ENCODE measurements at places on chromosomes 12 and 14.

DNA sequence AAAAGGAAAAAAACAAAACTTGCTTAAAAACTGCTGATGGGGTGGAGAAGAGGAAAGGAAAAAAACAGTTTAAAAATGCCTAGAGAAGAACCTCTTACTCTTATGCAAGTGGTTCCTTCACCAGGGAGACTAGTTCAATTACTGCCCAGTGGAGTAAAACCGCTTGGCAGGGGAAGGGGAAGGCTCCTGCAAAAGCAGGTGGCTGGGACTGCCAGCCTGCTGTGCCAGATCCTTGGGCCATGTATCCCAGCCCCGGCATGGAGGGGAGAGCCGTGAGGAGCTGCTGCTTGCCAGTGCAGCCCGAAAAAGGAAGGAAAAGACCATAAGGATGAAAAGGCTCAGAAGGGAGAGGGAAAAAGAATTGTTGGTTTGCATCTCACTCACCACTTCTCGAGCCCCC lies 123.0 kb downstream of the FSCB start:
- DNase-seq = no peak

DNA sequence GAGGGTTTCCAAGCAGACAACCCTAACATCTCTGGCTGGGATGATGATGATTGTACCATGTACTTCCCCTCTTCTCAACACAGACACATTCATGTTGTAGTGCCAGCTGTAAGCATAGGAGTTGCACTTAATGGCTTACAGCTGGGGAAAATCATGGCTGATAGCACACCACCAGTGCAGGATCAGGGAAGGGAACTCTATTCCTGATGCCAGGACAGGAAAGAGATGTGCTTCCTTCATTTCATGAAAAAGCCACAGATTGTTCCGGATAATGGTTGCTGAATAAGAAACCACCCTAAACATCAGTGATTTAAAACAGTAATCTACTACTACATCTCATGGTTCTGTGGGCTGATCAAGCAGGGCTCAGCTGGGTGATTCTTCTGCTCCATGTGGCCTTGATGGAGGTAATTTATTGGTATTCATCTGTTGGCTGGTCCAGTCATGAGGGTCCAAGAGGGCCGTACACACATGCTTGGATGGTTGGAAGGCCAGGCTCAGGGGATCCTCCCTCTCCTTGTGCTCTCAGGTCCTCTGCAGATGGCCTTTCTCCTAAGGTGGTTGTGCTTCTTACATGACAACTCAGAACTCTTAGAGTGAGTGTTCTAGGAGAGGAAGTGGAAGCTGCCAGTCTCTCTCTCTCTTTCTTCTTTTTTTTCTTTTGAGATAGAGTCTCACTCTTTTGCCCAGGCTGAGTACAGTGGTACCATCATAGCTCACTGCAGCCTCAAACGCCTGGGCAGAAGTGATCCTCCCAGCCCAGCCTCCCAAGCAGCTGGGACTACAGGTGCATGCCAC lies 16.5 kb downstream of the TRAF3 start:
- no peak for DNase-seq

DNA sequence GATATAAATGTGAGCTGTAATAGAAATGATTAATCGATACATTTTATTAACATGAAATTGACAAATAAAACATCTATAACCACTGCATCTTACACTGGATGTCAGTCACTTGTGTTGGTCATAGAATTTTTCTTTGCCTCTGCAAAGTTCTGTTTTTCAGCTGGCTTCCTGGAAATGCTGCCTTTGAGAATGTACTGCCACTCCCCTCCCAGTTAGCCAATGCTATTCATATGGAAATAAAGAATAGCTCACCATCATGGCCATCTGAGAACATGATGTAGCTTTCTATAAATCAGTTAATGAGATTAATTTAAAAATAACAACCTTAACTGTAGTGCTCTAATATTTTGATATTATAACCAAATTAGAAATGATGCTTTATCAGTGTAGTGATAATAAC lies 41.1 kb downstream of the SLCO1B1 start:
- no peak for DNase-seq

DNA sequence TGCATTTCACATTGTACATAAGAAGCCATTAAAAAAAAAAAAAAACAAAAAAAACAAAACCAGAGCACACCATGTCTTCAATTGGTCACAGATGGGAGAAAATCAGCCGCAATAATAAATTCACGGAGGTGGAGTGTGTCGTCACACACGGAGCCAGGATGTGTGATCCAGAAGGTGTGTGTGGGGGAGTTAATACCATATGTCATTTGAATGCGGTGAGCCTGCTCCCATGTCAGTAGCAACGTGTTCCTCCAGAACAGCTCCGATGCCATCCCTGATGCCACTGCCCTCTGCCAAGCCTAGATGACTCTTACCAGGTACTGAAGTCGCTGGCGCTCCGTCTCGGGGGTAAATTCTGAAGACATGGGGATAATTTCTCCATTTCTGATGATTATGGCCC lies 197.8 kb downstream of the PPM1H start:
- no peak for DNase-seq

GRCh38 chr12:106897981-106898901 lies 57.5 kb upstream of the TMEM263 start:
- DNase-seq = no peak

GRCh38 chr12:94255006-94255405 lies 106.6 kb downstream of the PLXNC1 start:
- DNase-seq = no peak

- DNase-seq = no peak
Observed at GRCh38 chr12:90030726-90031125, 322.1 kb upstream of the ATP2B1 start.

- no peak for DNase-seq
Observed at GRCh38 chr12:66555113-66555512, 123.8 kb downstream of the GRIP1 start.

DNA sequence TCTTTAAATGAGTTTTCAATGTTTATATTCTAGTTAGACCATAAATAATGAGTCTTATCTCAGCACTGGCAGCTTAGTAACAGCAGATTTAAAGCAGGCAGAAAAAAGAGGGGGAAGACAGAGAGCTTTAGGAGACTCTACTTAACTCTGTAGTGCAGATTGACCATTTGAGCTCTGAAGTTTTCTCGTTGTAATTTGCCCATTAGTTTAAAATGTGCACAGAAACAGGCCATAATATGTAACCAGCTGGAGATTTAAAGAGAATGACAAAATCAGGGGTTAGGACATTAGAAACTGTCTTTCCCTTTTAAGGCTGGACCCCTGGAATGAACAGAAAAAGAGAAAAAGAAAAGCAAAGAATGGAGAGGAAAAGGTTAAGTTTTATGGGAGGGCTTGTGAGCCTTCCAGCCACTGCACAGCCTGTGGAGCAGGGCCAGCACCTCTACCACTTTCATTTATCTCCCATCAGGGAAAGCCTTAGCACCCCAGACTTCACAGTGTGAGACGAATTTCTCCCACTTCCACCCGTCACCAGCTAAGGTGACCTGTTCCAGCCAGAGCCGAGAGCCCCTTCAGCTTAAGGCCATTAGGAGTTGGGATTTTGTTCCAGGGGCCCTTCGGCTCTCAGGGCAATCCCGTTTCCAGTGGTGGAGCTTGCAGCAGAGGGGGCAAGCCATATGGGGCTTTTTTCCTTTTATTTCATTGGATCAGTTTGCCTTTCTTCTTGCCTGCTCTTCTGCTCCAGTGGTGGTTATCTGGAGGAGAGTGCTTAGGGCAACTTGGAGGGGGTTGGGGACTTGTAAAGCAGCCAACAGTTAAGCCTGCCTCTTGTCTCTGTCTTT lies 8.0 kb downstream of the IL22 start:
- peak; percentile 47 for DNase-seq

GRCh38 chr12:106234449-106234848 lies 13.4 kb downstream of the CKAP4 start:
- DNase-seq = no peak

DNA sequence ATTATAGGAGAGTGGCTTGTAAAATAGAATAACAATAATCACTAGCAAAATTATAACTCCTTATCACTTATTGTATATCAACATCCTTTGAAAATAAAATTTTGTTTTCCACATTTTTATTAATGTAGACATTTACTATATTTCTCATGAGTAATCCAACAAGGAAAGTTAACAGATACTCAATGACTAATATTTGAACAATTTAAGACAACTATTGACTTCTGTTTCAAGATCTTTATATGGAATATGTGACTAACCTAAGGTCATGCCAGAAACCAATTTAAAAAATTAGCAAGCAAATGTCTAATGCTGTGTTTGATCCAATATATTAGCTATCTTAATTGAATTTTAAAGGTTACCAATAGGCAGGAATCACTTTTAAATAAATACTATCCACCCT lies 638.5 kb upstream of the FLRT2 start:
- DNase-seq = no peak

DNA sequence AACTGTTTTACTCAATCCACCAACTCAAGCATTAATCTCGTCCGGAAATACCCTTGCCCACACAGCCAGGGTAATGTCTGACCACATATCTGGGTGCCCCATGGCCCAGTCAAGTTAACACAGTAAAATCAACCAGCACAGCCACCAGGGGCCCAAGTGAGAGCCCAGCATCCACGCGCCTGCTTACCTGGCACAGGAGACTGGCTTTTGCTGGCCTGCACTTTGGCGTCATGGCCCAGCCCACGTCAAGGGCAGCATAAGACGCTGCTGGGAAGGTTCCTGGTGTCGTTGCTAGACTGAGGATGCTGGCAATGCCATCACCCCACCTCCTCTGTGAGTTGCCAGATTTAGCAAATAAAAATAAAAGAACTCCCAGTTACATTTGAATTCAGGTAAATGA lies 53.6 kb upstream of the BCL11B start:
- no peak for DNase-seq

DNA sequence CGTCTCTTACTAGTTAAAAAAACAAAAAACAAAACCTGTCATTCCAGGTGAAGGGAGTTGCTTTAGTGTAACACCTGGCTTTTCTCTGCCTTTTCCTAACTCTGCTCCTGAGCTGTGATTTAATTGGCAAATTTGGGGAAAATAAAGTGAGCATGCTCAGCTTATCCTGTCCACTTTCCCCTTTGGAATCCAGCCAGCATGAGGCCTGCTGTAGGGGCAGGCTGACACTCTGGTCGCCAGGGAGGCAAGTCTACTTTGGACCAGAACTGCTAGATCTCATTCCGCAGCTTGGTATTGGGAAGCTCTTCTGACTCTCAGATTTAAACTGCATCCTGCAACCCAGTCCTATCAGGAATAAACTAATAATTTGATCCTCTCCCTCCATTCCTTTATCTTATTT lies 30.1 kb downstream of the CDKN1B start:
- DNase-seq = no peak

DNA sequence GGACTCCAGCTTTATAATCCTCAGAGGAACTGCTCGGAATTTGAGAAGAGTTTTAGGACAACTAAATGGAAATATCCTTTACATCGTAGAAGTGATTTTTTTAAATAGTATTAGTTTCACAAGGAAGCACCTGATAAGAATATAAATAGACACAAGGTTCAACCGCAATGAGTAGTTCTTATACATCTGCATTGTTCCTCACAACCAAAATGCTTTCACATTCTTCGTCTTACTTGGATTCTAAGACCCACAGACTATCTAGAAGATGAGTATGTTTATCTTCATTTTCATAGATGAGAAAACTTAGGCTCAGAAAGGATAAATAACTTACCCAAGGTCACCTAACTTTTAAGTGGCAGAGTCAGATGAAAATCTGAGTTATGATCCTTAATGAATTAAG lies 469.0 kb downstream of the GALC start:
- no peak for DNase-seq

DNA sequence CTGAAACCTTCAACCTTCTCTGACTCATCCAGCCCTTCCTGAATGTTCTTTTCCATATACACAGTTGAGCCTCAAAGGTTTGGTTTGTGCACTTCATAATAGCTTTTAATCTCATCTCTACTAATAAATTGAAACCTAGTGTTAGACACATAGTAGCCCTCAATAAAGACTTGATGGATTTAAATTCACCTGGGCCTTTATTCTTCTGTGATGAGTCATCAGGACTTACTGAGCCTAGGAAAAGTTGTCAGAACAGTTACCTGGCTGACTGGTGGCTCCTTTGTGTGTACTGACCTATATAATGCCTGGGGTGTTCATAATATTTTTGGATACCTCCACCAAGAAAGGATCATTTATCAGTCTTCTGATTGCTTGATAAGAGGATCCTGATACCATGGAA lies 86.4 kb upstream of the NTF3 start:
- DNase-seq = no peak

DNA sequence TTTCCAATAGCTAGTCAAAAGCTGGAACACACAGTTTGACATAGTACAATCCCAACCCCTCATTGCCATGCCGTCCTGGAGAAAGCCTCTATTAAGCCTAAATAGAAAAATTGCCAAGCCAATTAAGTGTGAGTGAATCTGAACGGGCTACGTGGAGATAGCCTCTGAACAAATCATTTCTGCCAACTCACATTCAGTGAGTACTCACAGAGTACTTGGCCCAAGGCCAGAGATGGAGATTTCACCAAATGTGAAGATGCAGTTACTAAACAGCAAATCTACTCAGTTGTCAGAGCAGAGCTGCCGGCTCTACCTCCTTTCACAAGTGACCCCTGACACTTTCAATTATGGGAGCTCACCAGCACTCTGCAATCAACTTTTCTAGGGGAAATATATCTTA lies 350.0 kb downstream of the GALC start:
- peak; percentile 35 for DNase-seq

DNA sequence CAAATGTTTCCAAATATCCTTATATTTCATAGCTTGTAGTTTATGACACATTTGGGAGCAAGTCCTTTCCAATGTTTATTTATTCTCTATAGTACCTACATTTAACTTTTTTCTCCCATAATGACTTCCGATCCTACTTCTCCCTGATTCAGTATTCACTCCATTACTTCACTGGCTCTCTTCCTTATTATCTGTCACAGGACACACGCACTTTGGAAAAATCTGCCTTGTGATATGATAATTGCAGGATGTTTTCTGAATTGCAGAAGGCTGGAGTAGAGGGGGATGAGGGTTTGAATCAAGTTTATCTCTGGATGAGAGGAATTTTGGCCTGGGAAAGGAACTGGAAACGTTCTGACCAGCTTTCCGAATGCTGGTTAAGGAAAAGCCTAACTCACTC lies 75.0 kb downstream of the HMGA2 start:
- DNase-seq = no peak

GRCh38 chr14:75216427-75217006 lies 40.1 kb upstream of the TMED10 start:
- no peak for DNase-seq

- DNase-seq = no peak
Observed at GRCh38 chr12:49664591-49665239, 41.4 kb downstream of the PRPF40B start.

DNA sequence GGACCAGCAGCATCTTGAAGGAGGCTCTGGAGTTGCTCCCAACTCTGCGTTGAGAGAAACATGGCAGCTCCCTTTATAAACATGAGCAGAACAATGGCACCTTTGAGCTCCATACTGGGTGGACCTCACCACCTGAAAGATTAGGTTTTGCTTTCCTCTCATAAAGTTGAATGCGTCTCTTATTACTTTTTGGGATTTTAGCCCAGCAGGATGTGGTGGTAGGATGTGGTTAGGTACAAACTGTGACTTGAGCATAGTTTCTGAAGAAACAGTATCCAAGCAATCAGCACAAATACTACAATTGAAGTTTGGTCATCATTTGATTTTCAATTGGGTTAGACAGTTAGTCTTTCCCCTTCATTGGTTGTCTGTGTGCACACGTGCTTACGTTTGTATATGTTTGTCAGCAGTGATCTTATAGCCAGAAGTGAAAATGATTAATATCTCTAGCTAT lies at the start of gene PRR4:
Gene PRR4, minus strand, starts transcription at position 51 of the 454 bp plus-strand sequence. Its CDS starts 38 bp downstream, at position 13.
- no peak for DNase-seq
